Hepatic stellate cell (primary cell): ENCODE measurements at places on chromosomes 12 and 14.

DNA sequence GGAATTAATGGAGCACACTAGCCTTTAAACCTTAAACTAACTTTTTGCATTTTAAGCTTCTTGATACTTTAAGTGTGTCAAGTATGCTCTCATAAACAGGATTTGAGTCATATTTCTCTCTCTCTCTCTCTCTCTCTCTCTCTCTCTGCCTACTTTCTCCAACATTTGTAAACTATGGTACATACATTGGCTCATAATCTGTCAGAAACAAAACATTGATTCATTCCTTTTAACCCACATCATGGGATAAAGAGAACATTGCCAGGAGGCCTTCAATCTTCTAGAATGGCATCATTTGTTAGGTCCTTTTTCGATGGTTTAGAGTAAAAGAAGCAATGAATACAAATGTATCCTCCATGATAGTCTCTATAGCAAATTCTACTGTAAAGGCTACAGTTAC lies 81.6 kb upstream of the RERGL start:
- DNase-seq: no peak

DNA sequence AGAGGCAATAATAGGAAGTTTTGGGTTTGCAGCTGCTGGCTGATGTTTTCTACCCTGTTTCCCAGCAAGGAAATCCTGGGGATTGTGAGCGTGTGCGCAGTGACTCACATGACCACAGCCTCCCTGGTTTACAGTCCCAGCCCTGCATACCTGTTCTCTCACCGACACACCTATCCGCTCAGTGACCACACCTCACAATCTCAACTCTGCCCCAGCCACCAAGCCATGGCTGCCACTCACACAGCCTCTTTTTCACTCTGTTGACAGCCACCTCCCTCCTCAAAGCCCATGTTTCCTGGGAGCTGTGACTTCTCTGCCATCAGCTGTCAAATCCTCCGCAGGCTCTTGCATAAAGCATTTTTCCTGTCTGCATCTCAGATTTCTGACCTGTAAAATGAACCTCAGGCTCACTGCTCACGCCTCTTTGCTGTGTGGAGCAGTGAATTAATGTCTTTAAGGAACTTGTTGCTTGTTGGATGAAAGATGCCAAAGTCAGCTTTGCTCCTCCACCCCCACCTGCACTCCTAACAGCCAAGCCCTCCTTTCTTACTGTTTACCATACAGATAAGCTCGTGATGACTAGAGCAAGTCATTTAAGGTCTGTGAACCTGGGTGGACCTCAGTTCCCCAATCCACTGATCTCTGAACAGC lies 43.5 kb downstream of the B4GALNT3 start:
- DNase-seq: no peak

GRCh38 chr12:114938487-114939210 lies 254.7 kb upstream of the TBX3 start:
- DNase-seq: no peak

- DNase-seq: no peak
These were observed 102.0 kb upstream of the HIF1A start for GRCh38 chr14:61593330-61593729.

DNA sequence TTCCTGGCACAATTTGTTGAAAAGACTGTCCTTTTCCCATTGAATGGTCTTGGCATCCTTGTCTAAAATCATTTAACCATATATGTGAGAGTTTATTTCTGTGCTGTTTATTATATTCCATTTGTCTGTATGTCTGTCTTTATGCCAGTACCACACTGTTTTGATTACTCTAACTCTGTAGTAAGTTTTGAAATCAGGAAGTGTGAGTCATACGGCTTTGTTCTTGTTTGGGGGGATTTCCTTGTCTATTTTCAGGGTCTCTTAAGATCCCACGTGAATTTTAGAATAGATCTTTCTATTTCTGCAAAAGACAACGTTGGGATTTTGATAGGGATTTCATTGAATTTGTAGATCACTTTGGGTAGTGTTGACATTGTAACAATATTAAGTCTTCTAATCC lies 88.5 kb downstream of the MYRFL start:
- DNase-seq: no peak

DNA sequence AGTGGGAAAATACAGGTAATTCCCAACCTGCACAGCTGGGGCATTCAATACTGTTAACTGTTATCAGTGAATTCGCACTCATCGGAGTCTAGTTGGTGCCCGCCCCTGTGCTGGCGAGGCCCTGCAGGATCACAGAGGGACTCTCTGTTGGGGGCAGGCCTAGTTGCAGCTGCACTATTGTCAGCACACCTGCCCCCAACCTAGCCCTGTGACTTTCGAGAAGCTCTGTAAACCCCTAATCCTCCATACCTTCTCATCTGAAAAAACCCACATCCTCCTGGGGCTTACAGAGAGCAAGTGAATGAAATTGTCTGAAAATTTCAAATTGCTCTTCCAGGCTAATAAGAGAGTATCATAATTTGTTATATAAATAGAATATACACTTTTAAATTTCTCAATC lies 132.2 kb upstream of the NUDT4 start:
- no peak for DNase-seq

- DNase-seq: no peak
These were observed 734.2 kb downstream of the MED13L start for GRCh38 chr12:115543269-115543668.

GRCh38 chr12:95870897-95871296 lies 12.1 kb downstream of the SNRPF start:
- no peak for DNase-seq

- no peak for DNase-seq
These were observed 8.6 kb downstream of the DLK1 start for GRCh38 chr14:100735271-100735670.

DNA sequence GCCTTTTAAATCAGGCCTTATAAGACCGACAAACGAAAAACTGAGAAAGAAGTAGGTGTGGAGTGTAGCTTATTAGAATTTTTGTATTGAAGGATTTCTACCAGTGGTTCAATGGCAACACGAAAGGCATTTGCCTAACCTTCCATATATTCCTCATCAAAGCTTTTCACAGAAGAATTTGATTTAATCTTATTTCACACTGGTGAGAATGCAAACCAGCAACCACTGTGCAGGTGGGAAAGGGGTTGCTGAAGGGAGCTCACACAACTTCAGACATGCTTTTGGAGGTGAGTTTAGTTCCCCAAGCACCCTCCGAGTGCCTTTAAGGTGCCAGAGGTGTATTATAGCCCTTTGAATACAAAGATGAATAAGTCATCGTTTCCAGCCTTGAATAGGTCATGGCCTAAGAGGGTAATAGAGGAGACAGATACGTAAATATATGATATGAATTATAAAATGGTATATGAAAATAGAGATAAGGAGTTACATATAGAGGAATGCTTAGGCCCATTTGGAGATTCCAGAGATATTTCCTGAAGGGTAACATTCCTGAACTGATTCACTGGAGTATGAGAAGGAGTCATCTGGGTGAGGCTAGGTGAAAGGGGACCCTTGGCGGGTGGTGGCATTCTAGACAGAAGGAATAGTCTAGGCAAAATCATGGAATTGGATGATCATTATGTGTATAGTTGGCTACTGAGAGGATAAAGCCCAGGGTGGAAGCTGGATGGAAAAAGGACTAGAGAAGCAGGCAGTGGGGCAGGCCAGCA lies 6.4 kb downstream of the ERP27 start:
- DNase-seq: no peak

GRCh38 chr14:99578541-99579101 lies 25.4 kb downstream of the CCDC85C start:
- DNase-seq: peak; percentile 41

- peak; percentile 66 for DNase-seq
These were observed 406 bp downstream of the TMEM263 start for GRCh38 chr12:106956048-106956578.

DNA sequence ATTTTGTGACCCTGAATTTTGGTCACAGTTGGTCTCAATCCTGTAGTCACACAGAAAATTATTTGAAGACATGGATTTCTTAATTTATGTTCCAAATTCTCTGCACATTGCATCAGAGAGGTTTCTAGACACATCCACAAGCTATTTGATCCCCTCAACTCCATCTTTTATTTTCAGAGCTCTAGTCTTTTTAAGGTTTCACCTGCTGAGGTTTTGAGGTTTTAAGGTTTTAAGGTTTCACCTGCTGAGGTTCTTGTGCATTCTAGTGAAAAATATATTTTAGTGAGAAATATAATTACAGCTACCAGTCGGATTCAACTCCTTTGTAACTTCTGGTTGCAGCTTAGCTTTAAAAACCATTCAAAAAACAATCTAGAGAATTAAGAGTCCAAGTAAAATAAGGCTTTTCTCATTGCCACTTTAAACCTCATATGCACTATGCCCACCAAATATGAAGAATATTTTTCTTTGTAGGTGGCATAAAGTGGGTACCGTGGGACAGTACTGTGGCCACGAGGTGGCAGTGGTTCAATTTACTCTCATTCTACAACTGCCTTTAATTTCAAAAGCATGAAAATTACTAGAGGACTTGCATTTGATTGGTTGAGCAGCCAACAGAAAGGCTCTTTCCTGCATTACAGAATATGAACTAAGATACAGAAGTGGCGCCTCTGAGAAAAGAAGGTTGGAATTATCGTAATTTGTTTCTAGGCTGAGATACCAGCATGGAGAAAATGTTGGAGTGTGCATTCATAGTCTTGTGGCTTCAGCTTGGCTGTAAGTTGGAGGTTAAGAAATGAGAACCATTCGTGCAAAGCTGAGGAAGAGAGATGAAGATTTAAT lies 366.5 kb upstream of the OR4E1 start:
- no peak for DNase-seq

DNA sequence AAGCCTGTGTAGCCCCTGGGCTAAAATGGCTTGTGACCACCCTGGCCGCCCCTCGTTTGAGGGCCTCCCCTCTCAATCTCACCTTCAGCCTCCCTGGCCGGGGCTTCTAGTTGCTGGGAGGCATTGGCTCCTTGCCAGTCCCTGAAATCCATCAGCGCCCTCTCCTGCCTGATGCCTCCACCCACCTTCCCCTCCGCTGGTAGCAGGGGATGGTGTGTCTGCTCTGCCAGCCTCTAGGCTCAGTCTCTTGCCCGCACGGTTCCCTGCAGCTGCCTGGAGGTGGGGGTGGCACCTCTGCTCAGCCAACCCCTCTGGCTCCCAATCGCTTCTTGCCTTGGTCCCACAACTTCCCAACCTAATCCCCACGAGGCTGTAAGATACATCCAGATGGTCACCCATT lies 167.9 kb downstream of the PHETA1 start:
- no peak for DNase-seq

GRCh38 chr12:120416490-120417216 lies 21.3 kb upstream of the COX6A1 start:
- no peak for DNase-seq

DNA sequence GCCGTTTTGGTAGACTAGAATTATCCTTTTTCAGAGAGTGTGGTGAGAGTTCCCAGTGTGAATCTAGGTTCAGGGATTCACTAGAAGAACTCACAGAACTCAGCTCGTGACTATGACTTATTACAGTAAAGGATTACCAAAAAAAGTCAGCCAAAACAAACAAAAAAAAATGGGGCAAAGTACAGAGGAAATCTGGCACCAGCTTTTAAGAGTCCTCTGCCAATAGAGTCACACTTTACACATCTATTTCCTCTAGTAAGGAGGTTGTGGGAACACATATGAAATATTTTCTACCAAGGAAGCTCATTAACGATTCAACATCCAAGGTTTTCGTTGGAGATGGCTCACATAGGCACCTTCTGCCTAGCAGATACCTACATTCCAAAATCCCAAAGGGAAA lies 28.2 kb downstream of the TSPAN19 start:
- DNase-seq: no peak

DNA sequence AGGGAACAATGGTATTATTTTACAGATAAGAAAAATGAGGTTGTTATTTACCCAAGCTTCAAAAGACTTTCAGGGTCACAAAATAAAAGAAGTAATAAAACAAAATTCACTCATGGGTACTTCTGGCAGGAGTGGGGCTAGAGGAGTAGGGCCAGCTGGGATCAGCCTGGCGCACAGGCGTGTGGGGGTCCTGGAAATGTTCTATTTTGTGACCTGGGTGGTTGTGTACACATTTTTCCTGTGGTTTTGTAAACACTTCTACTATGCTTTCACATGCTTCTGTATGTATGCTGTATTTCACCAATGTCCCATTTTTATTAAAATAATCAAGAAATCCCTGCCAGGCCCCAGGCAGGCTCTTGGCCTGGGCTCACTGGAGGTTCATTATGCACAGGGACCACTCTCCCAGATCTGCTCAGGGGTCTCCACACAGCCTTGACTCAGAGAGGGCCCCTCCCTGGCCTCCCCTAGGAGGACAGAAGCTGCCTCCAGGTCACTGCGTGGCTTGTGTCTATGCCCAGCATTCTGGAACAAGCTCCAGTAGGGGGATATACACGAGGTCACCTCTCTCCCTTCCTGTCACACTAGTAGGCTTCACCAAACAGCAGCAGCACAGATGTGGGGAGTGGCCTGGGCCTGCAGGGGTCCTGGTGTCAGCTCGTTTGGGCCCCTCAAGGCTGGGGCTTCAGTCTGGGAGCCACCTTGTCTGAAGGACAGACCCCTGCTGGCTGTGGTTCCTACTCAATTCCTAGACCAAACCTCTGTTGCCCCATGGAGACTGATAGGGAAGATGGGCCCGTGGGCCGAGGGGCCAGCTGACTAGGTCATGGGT lies 37.8 kb downstream of the ANAPC7 start:
- DNase-seq: no peak

DNA sequence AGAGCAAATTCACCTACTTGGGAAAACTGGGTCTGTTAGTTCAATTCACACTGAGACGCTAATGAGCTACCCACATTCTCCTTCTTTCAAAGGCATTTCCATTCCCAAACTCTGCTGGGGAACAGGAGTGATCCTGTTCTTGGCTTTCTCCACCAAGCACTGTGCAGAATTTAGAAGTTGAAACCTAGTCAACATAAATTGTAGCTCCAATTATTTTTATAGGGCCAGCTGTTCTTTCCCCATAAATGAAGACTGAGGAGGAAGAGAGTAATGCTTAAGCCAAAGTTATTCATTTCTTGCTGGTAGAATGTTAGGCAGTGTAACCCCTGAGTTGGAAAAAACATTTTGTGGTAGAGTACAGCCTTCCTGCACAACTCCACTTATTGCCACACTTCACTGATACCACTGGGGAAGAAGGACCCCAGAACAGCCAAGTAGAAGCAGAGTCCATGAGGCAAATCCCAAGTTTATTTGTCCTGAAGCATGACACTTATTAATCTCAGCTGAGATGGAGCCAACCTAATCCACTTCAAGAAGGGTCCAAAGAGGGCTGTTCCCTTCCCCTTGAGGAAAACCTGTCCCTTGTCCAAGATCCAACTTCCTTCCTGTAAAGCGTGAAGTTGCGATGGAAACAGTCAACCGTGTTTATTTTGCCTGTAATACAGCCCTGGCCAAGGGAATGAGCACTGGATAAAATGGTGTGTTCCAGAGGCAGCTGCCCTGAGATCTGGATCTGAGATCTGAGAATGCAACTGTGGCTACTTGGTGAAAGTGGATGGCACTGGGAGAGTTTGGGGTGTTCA lies 151.8 kb downstream of the TBX5 start:
- no peak for DNase-seq

DNA sequence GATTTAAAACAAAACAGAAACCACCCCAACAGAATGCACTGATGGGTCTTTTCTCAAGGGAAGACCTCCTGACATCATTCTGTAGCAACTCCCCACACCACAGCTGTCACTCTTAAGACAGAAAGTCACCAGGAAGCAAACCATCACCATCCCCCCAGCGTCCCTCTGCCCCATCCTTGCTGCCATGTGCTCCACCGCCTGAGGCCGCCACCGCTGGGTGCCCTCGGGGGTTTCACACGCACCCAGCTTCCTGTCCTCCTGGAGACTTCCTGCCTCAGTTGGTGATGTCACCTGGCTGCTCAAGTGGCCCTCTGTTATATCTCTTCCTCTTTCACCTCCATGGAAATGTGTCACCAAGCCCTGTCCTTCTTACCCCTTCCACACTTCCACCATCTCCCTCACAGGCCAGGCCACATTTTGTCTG lies 71.4 kb upstream of the GPR68 start:
- no peak for DNase-seq
